ENCODE measurements at places on chromosomes 4 and X.

- peak; percentile 6 for DNase-seq
Observed at GRCh38 chr4:97016186-97016907, 1126.9 kb downstream of the STPG2 start.

DNA sequence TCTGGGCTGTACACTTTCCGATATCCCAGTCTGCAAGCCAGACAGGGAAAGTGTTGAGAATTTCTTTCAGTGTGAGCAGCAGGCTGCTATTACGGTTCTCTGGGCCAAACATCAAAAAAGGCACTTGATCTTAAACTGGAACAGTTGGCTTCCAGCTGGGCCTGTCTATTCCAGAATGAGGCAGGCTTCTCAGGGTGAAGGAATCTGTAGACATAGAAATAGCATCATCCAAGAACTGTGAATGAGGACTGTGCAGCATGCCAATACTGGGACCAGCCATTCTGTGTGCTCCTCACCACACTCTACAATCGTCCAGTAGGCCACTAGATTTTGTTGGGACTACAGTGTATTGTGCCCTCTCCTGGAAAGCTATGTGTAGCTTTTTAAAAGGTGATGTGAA lies 31.1 kb downstream of the ART3 start:
- no peak for DNase-seq

DNA sequence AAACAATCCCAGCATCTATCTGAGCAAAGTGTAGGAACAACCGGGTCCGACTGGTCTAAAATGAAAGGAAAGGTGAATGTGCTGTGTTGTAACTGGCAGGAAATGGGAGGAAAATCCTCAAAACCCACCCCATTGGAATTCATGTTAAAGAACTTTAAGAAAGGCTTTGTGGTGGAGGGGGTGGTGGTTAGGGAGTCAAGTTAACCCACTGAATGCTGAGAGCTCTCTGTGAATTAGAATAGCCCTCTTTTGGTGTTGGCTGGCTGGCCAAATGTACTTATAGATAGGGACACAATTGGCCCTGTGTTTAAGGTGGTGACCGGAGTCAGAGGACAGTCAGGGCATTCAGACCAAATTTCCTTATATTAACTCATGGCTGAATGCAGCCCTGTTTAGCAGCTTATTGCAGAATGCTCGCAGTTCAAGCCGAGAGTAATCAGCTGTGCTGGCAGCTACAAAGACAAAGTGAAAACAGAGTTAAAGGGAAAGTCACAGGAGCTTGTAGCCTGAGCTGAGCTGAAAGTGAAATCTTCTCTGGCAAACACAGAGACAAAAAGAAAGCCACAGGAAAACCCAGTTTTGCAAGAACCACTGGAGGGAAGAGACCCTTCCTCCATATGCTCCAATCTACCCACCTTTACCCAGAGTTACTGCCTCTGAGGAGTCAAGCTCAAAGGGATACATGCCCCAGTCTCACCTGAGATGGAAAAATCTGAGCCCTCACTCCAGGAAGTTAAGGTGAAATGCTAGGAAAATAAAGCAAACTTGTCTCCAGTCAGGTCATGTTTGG lies 38.5 kb upstream of the UGT2B7 start:
- peak; percentile 37 for DNase-seq

DNA sequence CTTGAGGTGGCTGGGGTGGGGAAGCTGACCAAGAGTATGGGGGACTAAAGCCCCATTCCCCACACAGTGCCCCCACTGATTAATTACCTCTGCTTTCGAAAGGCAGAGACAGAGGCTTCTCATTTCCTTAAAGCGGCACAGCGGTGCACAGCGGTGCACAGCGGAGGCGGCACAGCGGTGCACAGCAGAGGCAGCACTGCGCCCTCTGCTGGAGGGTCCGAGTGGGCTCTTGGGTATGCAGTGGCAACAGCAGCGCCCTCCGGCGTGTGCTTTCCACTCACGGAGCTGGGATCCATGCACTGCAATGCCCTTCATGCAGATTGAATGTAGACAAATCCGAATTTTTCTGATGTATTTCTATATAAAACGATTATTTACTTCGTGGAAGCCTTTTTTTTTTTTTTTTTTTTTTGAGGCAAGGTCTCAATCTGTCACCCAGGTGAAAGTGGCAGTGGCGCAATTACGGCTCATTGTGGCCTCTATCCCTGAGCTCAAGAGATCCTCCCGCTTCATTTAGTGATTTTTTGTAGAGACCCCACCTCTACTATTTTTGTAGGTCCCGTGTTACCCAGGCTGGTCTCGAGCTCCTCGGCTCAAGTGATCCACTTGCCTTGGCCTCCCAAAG lies 19.7 kb upstream of the PRPS2 start:
- DNase-seq, result no peak

DNA sequence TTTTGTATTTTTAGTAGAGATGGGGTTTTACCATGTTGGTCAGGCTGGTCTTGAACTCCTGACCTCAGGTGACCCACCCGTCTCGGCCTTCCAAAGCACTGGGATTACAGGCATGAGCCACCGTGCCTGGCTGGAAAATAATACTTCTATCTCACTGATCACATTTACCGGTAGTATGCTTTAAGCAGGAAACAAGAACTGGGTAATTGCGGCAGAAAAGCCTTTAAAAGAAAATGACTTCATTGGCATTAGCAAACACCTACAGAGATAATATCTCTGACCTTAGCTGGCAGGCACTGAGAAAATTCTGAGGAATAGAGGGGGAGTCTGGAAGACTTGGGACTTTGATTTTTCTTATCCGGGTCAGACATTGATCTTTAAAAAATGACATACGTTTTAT lies 78.5 kb downstream of the SHROOM3 start:
- DNase-seq, result no peak

- no peak for DNase-seq
Observed at GRCh38 chr4:102683881-102684609, 76.7 kb downstream of the MANBA start.

- no peak for DNase-seq
Observed at GRCh38 chrX:85004255-85004654, 578 bp downstream of the APOOL start.

DNA sequence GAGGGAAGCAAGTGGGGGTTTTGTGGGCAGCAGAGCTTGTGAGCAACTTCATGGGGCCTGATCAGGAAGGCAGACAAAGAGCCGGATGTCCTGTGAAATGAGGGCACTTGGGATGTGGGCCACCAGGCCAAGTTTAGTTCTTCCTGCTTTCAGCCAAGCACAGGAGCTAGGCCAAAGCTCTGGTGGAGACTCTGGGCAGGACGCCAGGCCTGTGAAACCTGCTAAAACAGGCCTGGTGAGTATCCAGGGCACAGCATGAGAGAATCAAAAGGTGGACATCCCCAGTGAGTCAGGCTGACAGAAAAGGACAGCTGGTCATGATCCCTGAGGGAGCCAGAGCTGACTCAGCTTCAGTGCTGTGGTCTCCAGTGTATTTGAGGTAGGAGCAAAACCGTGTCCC lies 95.7 kb downstream of the NPNT start:
- DNase-seq, result no peak

GRCh38 chrX:31480696-31481095 lies 408.9 kb upstream of the FTHL17 start:
- DNase-seq, result no peak

DNA sequence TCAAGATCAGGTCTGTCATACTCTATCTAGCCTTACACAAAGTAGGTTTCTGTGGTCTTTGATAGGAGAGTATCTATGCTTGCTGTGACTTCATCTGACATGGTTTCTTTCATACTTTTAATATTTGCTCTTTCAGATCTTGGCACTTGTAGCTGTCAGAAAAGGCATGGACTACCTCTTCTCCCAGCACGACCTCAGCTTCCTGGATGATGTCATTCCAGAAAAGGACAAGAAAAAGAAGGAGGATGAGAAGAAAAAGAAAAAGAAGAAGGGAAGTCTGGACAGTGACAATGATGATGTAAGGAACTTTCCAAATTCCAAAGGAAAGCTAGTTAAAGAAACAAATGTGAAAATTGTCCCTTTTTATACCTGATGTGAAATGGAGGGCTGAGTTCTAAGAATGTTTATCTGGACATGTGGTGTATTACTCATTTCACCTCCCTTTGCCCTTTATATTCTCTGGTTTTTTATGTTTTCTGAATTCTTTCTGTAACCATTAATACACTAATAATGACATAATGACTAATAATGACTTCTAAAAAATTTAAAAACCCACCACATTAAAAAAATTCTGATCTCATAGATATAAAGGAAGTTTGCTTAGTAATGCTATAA lies 221.2 kb downstream of the SLC4A4 start:
- DNase-seq, result no peak

DNA sequence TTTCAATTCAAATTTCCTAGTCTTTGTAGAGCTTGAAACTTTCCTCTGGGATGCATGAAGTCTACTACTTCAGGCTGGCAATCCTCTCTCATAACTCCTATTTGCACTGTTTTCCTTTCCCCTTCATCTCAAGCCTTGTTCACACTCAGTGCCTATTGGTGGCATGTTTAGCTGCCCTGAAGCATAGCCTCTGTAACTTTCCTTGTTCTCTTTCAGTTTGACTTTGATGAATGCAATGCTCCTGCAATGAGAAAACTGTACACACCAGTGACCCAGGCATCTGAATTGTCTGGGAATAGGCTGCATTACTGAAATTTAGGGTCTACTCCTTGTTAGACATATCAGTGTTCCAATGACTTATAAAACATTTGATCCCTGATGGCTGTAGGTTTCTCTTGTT lies 81.7 kb downstream of the ANK2 start:
- no peak for DNase-seq

DNA sequence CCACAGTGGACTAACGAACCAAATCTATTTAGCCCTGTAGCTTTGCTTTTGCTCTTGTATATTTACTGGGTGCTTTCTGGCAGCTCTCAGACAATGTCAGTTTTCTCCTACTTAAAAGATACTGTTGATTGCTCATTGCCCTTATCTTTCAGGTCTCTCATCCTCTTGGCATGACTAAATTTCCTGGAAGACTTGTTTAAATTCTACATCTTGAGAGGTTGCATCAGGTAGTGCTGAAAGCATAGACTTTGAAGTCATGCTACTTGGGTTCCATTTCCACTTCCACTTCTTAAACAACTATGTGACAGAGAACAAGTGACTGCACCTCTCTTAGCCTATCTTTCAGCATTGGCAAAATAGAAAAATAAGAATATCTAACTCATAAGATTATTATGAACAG lies 8.4 kb downstream of the TDO2 start:
- no peak for DNase-seq

- no peak for DNase-seq
Observed at GRCh38 chrX:121014826-121015225, 29.3 kb upstream of the CT47A1 start.

DNA sequence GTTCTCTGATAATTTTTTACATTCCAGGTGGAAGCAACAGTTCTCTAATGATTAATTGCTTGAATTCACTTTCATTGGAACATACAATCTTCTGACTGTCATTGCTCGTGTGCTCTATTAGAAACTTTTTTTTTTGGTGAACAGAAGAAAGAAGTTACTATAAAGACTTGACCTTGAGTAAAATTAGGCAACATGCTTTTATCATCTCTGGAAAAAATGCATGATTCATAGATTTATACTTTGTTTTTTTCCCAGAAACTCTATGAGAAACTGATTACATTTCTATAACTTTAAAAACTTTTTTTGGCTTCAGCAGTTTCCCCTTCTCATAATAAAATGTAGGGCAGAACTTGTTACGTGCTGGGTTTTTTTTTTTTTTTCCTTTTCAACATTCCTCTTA lies 167.6 kb downstream of the ARHGAP10 start:
- DNase-seq, result no peak

DNA sequence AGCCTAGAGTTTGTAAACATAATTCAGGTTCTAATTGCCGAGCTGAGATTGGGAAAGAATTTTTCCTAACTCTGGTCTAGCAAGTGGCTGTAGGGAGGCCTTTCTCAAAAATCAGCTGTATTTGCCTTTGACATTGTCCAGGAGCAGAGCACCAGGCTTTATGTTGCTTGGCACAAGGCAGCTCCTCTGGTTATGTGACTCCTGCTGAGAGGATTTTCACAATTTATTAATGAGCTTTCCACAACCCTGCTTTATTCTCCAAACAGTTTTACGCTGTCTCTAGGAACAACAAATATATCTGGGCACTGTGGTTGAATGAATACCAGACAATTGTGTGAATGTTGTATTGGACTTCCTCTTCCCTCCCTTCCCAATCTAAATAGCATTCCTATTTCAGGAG lies 14.9 kb downstream of the LSM6 start:
- no peak for DNase-seq

GRCh38 chr4:68572653-68573170 lies 3.4 kb downstream of the UGT2B17 start:
- no peak for DNase-seq

- DNase-seq, result no peak
Observed at GRCh38 chr4:149168645-149169044, 647.0 kb downstream of the IQCM start.

DNA sequence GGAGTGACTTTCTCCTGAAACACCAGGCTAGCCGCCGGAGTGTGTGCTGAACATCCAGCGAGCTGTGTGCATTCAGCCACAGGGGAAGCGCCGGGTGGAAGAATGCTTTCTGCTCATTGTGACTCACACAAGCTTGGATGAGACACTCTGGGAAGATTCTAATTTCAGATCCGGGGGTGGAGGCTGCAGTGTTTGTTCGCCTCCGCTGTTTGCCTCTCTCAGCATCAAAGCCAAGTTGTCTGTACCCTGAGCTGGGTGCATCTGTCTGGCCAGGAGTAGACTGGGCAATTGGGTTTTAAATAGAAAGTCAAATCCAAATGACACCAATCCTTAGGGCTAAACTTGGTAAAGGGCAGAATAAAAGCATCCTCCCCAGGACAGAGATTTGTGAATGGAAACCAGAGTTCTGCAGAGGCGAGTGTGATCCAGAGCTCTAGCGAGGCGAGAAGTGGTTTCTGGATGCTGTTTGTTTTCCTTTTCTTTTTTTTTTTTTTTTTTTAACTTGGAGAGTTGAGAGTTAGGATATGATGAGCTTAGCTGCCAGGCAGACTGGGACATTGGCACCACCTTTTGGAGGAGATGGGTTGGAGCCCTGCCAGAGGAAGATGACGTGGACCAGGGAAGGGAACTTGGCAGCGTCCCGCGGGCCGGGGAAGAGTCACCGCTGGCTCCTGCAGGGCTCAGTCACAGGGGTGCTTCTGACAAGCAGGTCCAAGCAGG lies 196.0 kb upstream of the PSAPL1 start:
- no peak for DNase-seq

GRCh38 chr4:151250706-151251105 lies 26.3 kb upstream of the PRSS48 start:
- DNase-seq, result no peak

- DNase-seq, result no peak
Observed at GRCh38 chr4:67103001-67103747, 442.1 kb downstream of the CENPC start.

- DNase-seq, result peak; percentile 74
Observed at GRCh38 chrX:54495814-54496516, at the start of gene FGD1. Gene FGD1, minus strand, starts transcription at chrX:54496234. Its CDS starts 802 bp downstream, at chrX:54495432.

DNA sequence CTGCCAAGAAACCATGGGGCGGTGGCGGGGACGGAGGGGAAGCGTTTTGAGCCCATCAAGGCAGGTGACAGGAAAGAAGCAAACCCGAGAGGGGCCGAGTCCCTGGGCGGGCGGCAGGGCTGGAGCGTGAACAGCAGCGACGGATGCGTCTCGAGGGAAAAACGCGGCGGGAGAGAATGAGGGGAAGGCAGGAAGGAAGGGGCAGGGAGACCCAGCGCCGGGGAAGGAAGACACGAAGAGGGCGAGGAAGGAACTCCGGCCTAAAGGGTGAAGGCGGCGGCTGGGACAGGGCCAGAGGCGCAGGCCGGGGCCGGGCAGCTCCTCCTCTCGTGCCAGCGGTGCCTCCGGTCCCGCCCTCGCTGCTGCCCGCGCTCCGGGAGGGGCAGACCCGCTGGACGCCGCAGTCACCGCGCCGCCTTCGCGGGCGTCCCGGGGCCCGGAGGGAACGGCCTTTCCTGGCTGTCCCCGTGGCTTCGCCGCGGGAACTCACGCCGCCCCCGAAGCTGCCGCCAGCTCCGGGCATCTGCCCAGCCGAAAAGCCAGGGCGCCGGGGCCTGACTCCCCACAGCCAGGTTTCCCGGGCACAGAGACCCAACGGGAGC lies 751 bp upstream of the RGS12 start:
- no peak for DNase-seq
